WTC11 (cell line): ENCODE measurements at places on chromosomes 1 and 21.

- no peak for DNase-seq
Observed at GRCh38 chr1:183096894-183097293, 73.7 kb downstream of the LAMC1 start.

DNA sequence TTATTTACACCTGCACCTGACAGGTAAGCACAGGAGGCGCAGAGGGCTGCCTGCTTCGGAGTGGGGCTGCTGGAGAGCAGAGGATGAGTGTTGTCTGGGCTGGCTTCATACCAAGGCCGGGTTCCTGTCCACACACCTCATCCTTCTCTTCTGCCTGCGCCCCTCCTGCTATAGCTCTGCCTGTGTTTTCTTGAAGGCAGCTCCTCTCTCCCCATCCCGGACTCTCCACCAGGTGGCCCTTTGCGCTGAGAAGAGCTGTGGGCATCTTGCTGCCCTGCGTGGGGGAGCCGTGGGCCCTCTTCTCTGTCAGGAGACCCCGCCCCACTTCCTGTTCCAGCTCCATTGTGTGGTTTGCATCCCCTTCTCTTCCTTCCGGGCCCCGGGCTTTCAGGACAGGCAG is 35.0 kb downstream of the ARHGEF10L start:
- DNase-seq, result peak; percentile 55

DNA sequence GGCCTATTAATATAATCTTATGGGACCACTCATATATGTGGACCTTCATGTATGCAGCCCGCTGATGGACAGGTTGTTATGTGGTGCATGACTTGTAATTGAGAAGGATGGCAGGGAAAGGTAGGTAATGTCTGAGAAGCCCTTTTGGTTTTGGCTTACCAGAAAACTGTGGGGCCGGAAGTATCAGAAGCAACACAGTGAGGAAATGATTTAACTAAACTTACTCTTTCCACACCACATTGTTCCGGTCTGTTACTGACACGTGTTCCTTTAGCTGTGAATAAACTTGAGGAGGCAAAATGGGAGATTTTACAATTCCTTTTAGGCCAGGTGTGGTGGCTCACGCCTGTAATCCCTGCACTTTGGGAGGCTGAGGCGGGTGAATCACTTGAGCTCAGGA is 32.4 kb downstream of the KIF1B start:
- DNase-seq, result no peak

GRCh38 chr1:9422911-9423505 is 116.3 kb upstream of the SLC25A33 start:
- DNase-seq, result no peak

- DNase-seq, result no peak
Observed at GRCh38 chr1:101526813-101527212, 290.0 kb downstream of the S1PR1 start.

- DNase-seq, result no peak
Observed at GRCh38 chr1:232728507-232729263, 76.5 kb upstream of the MAP10 start.

- DNase-seq, result no peak
Observed at GRCh38 chr1:57063406-57064125, 97.8 kb upstream of the C8B start.

DNA sequence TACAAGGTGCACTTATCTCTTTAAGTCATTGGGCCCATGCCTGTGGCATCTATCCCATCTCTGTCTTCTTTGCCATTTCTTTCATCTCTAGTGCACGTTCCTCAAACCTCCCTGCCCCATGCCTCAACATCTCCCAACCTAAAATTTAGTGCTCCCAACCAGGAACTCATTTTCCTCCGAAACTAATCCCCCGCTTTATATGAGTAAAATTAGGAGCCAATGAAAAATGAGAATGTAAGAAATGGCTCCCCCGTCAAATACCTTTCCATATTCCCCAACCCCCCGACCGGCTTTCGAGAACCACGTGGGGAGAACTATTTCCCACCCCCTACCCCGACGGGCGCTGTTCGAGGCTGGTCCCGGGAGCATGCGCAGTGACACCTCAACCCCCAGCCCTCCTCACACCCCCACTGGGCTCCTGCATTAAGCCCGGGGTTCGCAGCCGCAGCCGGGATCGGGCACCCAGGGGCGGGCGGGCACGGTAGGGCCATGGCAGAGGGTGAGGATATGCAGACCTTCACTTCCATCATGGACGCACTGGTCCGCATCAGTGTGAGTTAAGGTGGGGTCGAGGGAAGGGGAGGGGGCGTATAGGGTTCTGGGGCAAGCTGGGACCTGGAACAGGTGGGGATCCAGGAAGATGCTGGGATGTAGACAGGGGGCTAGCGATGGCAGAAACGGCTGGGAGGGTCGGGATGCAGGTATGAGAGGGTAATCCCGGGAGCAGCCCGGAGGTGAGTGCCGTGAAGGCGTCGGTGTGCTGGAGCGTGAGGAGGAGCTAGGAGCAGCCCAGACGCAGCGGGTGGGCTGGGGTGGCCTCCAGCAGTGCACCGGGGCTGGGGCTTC is at the start of gene TRIM46:
TRIM46 (plus strand) TSS at position 372 of the 846 bp plus-strand sequence; CDS start at position 490, 118 bp downstream.
- peak; percentile 79 for DNase-seq

DNA sequence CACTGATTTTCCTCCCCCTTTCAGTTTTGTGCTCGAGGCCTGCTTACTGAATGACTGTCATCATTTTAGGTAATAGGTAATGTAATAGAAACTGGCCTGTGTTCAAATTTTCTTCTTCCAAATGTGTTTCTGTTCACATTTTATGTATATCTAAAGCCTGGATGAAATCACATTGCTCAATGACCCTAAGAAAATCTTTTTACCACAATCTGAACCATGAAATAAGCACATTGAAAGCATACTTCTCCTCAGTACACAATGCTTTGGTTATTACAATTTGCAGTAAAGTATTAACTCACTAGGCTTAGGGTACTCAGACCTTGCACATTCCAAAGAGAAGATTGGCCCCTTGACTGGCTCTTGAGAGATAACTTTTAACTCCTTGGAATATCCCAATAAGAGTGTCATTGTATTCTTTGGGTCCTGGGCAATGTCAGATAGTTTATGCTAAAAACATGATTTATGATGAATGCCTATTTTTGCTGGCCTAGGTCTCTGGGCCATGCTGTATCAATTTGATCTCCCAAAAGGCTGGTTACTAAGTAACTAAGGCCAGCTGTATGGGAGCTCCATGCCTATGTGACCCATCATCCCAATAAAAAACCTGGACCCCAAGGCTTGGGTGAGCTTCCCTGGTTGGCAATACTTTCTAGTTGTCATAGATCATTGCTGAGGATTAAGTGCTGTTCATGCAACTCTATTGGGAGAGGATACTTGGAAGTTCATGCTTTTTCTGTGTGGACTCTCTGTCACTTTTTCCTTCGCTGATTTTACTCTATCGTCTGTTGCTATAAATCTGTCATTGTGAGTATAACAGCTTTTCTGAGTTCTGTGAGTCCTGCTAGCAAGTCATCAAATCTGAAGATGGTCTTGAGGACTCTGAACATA is 293.9 kb downstream of the GRIK1 start:
- DNase-seq, result no peak

- no peak for DNase-seq
Observed at GRCh38 chr21:38950435-38951094, 144.8 kb downstream of the ETS2 start.

- DNase-seq, result no peak
Observed at GRCh38 chr1:55478742-55479141, 263.6 kb upstream of the USP24 start.

DNA sequence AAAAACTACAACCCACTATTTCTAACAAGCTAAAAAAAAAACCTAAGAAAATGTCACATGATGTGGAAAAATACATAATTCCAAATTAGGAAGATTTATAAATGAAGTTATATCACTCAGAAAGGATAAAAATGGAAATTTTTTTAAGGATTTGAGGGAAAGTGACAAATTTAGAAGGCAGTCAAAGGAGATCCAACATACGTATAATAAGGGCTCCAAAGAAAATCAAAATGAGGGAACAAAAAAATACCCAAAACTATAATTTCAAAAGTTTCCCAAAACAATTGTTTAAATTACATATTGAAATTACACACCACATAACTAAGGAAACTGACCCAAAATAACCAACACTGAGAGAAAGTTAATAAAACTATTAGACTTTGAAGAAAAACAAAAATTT is 381.1 kb upstream of the KAZN start:
- no peak for DNase-seq
